Amygdala (tissue), 56 donors: ENCODE measurements at places on chromosomes 4 and X.
A peak's percentile ranks its signal among the peaks of the same experiment; 100 is the strongest.

GRCh38 chrX:42442745-42443144 is 335.2 kb downstream of the PPP1R2C start:
- no peak for DNase-seq

DNA sequence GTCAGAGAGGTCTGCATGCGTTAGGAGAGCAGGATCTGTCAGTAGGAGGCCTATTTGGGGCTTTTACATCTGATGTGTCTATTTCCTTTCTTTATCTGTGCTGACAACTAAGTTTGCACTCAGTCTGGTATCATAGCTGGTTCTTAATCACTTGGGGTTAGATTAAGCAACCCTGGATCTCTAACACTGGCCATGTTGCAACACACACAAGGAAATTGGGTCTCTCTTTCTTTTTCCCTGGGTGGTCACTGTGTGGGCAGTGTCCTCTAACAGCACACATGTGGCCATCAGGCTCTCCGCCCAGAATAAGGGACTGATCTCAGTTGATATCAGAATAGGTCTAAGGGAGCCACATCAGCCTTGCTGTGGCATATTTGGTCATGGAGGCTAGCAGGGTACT is 38.9 kb downstream of the IGFBP7 start:
- DNase-seq, result no peak

GRCh38 chr4:76943129-76943620 is 6.4 kb upstream of the SEPTIN11 start:
- no peak for DNase-seq

DNA sequence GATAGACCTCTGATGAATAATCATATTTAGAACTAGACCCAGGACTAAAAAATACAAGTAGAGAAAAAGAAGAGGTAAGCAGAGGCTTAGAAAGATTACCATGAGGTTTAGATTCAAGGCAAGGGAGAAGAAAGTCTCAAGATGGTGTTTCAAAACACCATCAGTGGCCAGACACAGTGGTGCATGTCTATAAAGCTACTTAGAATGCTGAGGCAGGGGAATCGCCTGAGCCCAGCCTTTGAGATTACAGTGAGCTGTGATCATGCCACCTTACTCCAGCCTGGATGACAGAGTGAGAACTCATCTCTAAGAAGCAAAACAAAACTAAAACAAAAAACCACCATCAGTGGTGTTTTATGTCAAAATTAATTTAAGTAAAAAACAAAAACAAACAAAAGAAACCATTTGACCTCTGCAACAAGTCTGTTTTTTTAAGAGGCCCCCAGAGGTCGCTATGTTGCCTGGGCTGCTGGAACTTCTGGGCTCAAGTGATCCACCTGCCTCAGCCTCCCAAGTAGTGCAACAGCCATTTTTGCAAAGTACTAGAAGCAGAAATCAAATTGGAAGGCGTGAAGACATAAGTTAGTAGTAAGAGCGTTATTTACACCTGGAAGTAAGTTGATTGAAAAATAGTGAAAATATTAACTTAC is 784.3 kb downstream of the ADGRL3 start:
- no peak for DNase-seq

DNA sequence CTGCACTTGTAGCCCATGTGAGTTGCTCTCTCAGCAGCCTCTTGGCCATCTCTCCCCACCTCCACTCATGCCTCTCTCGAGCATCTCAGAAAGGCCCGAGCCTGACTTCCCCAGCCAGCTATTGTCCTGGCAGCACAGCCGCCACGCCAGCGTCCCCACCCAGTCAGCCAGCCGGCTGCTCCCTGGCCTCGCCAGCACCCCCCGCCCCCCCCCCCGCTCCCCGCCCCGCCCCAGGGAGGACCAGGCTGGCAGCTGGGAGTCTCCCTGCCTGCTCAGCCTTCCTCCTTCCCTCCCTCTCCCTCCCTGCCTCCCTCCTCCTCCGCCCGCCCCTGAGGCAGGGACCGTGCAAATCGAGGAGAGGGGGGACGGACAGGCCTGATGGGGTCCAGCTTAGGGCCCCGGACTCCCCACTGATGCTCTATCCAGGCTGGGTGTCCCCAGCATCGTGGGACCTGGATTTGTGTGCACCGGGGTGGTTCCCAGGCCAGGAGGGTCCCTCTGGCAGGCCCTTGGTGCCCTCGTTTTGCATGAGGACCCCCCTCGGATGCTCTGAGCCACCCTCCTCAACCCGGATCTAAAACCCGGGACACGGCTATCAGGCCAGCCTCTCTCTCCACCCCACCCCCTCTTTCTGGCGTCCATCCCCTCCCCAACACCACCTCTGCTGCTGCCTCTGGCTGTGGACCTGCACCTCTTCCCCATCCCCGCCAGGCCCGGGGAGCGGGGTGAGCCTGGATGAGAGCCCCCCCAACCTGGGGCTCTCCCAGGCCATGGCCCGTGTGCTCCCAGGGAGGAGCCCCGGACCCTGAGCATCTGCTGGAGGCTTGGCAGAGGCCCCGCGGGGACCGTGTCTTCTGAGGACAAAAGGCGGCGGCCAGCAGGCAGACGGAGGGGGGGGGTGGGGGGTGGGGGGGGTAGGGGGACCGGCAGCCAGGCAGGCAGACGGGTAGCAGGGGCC is at the start of gene GPR173:
Gene GPR173 (plus strand): TSS at position 621 of the 958 bp plus-strand sequence. CDS start 27,833 bp downstream, outside the sequence.
- peak; percentile 64 for DNase-seq

GRCh38 chrX:21972721-21973120 is 32.2 kb downstream of the SMS start:
- DNase-seq, result no peak

DNA sequence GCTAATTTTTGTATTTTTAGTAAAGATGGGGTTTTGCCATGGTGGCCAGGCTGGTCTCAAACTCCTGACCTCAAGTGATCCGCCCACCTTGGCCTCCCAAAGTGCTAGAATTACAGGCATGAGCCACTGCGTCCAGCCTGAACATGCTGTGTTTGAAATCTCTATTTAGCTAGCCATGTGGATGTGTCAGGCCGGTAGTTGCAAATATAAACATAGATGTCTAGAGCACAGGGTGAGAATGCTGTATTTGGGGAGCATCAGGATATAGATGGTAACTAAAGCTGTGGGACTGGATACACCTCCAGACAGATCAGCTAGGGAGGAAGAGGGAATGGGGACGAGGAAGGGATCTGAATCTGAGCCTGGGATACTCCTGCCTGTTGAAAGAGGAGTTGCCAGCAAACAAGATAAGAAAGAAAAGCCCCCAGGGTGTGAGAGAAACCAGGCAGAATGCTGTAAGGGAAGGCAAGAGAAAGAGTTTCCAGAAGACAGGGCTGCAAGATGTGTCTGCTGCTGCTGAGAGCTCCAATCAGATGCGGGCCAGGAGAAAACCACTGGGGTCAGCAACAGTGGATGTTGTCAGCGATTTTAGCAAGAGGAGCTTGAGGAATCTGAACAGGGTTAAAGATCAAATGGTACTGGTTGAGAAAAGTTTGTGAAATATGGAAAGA is 177.4 kb downstream of the PALLD start:
- no peak for DNase-seq
